ENCODE measurements at places on chromosomes 11 and 22. TPM values are rescaled to one million over a fixed set of nuclear protein-coding genes. Genes with fewer than 3 reads are reported as not detected.

The PARVB gene
- total RNA-seq, result 14.0 TPM

- H3K36me3 ChIP-seq, result no peaks in the 10 kb centered on the region
- H3K4me1 ChIP-seq, result no peaks in the 10 kb centered on the region
- no peaks in the 10 kb centered on the region for H3K27me3 ChIP-seq
- H3K27ac ChIP-seq, result no peak overlapping the region
- DNase-seq, result no peak
These were observed 64.7 kb upstream of the SLC22A12 start for GRCh38 chr11:64526346-64526745.

The CALCA gene
- total RNA-seq, result 14.3 TPM

The RTN4R gene
- 1.1 TPM for total RNA-seq

DNA sequence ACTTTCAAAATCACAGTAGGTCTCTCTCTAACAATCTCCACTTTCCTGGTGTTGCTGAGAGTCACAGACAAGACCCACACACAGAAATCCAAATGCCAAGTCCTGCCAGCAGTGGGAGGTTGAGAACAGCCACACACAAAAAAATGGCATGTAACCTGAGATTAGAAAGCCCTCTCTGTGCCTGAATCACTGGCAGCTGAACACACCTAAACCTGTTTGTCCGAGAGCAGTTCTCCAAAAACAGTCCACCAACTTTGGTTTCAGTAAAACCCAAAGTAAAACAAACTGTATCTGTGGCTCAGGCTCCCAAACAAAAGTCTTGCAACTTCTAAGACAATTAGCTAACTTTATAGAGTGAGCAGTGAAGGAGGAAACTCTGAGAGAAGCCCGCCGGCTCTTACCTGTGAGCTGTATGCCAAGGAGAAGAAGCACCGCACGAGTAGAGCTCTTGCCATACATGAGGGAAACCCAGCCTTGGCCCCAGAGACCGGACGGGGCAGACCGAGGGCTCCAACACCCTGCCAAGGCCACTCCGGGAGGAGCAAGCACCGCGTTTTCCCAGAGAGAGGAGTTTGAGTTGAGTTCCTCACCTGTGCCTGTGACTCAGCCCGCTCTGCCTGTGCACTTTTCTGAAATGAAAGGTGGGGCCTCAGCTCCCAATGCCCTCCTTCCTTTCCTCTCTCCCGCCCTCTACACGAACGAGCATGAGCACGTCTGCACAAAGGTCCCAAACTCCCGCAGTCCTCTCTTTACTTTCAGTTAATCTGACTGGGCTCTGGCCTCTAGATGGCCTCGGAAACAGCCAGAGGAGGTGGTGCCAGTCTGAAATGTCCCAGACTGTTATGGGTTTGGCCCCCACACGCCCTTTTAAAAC is at the start of gene MPZL2:
MPZL2 (minus strand) TSS at position 603 of the 874 bp plus-strand sequence; CDS start at position 459, 144 bp downstream.
- H3K4me3 ChIP-seq, result peak within 1 kb of the TSS; percentile 65
- H3K4me1 ChIP-seq, result peaks cover 12% of the 10 kb centered on the region
- DNase-seq, result peak; percentile 56
- peaks cover 15% of the 10 kb centered on the region for H3K36me3 ChIP-seq

GRCh38 chr11:121636081-121636799 is 183.5 kb upstream of the SORL1-AS1 start:
- no peak overlapping the region for H3K4me3 ChIP-seq
- peaks cover 23% of the 10 kb centered on the region for H3K36me3 ChIP-seq
- H3K27ac ChIP-seq, result no peak overlapping the region

DNA sequence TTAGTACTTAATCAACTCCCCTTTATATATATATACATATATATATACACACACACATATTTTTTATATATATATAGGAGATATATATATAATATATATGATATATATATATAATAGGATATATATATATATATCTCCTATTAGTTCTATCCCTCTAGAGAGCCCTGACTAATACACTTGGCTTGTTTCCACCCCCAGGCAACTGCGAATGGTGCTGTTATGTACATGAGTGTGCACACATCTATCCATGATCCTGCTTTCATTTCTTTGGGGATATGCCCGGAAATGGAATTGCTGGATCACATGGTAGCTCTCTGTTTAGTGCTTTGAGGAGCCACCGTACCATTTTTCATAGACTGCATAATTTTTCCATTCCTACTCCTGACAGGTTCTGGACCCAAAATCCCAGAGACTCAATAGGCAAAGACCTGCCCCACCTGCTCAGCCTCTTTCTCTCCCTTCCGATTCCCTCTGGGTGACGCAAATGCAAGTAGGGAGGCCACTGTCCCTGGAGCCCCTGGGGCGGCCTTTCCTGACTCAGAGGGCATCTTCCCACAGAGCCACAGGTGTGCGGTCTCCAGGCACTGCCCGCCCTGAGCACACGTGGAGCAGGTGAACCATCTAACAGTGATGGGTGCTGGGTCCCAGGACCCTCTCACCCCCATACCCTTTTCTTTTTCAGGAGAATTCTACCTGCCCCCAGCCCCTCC is 12.0 kb downstream of the FGF3 start:
- no peaks in the 10 kb centered on the region for H3K27me3 ChIP-seq
- no peak overlapping the region for H3K27ac ChIP-seq
- no peaks in the 10 kb centered on the region for H3K4me1 ChIP-seq
- no peak for DNase-seq
- no peaks in the 10 kb centered on the region for H3K36me3 ChIP-seq

GRCh38 chr11:87429996-87430395 is 392.3 kb downstream of the TMEM135 start:
- no peaks in the 10 kb centered on the region for H3K4me1 ChIP-seq
- H3K27ac ChIP-seq, result no peak overlapping the region
- no peaks in the 10 kb centered on the region for H3K27me3 ChIP-seq
- no peak overlapping the region for H3K4me3 ChIP-seq
- DNase-seq, result no peak

DNA sequence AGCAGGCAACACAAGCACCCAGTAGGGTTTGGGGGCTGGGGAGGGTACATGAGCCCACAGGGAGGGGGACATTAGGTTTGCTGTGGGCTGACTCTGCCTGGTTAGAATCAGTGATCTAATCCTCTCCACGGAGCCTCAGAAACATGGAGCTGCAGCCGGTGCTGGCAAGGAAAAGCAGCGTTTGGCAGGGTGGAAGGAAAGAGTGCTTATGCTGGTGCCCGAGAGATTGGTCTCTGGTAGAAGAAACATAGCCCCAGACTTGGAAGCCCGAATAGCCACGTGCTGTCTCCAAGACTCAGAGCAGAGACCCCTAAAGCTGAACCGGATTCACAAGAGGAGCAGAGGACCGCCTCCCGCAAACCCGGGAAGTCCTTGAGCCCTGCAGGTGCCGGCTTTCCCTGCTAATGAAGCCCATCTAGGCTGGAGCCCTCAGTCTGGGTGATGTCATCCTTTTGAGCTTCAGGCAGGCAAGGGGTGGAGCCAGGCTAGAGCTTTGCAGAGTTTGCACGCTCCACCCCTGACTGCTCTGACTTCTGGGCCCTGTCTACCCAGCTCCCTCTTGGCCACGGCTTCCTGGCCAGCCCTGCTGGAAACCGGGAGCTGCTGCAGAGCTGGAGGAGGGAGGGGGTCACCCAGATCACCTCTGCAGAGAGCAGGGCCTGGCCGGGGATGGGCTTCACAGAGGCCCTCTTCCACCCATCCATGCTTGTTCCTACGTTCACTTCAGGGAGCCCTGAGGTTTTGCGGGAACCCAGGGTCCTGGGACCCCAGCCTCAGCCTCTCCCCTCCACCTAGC is 35.0 kb upstream of the JAM3 start:
- peaks cover 5% of the 10 kb centered on the region for H3K4me1 ChIP-seq
- peak; percentile 41 for DNase-seq
- H3K36me3 ChIP-seq, result no peaks in the 10 kb centered on the region
- no peak overlapping the region for H3K27ac ChIP-seq
- no peaks in the 10 kb centered on the region for H3K27me3 ChIP-seq
- H3K4me3 ChIP-seq, result no peak overlapping the region

DNA sequence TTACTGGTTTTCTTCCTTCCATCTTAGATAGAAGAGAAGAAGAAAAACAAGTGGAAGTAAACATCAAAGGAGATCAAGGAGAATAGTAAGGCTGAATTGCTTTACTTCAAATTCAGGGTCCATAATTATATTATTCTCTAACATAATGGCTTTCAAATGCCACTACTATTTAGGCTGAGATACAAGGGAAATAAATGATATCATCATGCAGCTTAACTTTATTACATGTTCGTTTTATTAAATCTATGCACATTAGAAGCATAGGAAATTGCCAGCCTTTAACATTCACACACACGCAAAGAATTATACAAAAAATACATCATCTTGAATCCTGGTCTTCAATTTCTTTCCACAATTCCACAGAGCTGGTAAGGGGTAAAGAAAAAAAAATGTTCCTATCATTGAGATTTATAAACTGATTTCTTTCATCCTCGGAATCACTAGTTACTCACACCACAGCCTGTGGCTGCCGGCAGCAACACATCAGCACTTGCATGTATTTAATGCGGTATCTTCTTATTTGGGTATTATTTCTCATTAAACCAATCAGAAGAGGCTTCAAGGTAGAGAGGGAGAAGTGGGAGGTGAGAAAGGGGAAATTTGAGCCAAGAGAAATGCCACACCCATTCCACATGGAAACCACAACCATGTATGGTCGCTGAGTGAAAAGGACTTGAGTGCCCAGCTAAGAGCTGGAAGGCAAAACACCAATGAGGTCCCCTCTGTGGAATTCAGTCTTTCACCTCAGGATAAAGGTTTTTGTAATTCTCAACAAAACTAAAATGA is 26.3 kb downstream of the SYTL2 start:
- no peaks in the 10 kb centered on the region for H3K27me3 ChIP-seq
- no peak for DNase-seq
- no peak overlapping the region for H3K4me3 ChIP-seq
- no peaks in the 10 kb centered on the region for H3K4me1 ChIP-seq
- H3K36me3 ChIP-seq, result no peaks in the 10 kb centered on the region

The APOA4 gene
- total RNA-seq, result 171 TPM

The AGBL2 gene
- 3.0 TPM for total RNA-seq

The CHEK2 gene
- total RNA-seq, result 10.6 TPM

The ARHGAP32 gene
- total RNA-seq, result 2.4 TPM

GRCh38 chr11:74035264-74035663 is 26.4 kb upstream of the UCP3 start:
- H3K36me3 ChIP-seq, result peaks cover 29% of the 10 kb centered on the region
- H3K27me3 ChIP-seq, result no peaks in the 10 kb centered on the region

DNA sequence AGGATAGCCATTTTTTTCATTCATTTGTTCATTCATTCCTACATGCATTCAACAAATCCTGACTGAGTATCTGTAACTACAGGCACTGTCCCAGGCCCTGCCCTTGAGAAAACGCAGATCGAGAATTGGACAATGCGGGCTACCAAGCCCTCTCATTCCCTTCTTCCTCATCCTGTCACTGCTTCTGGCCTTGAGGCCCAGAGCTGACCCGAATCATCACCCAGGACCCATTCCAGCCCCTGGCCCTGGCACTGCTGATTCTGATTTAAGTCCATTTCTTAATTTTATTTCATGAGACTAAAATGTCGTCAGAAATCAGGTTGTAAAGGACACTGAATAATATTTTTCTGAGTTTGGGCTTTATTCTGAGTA is 24.3 kb downstream of the COMMD9 start:
- H3K4me3 ChIP-seq, result no peak overlapping the region
- H3K27me3 ChIP-seq, result no peaks in the 10 kb centered on the region
- no peak for DNase-seq
- peaks cover 26% of the 10 kb centered on the region for H3K4me1 ChIP-seq

The TRIM34 gene
- 2.8 TPM for total RNA-seq

The OR2AT4 gene
- not detected for total RNA-seq

GRCh38 chr11:26599425-26599824 is 27.4 kb upstream of the MUC15 start:
- no peaks in the 10 kb centered on the region for H3K36me3 ChIP-seq
- no peaks in the 10 kb centered on the region for H3K4me1 ChIP-seq
- no peak overlapping the region for H3K27ac ChIP-seq
- no peak for DNase-seq
- H3K27me3 ChIP-seq, result no peaks in the 10 kb centered on the region

DNA sequence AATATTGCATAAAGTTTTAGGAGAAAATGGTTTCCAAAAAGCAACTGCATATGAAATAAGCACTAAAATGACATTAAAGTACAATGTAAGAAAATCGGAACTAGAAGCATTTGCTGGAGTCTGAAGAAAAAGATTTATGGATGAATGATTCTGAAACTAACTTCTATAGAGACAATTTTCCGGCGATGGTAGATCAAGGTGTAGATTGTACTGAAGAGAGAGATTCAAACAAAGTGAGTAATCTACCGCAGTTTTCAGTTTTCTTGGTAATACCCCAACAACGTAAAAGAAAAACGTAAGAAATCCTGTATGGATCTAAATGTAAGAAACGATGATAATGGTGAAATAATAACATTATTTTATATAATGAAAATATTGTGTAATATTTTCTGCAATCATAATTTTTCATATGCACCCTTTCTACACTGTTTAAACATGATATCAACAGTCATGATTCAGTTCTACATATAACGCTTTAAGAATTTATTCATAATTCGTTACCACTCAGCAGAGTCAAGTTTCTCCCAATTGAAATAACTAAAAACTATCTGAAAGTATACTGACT is 1.8 kb upstream of the CDPF1 start:
- H3K27ac ChIP-seq, result no peak overlapping the region
- no peak overlapping the region for H3K4me3 ChIP-seq
- H3K36me3 ChIP-seq, result no peaks in the 10 kb centered on the region
- peaks cover 13% of the 10 kb centered on the region for H3K4me1 ChIP-seq
- DNase-seq, result no peak
- H3K27me3 ChIP-seq, result no peaks in the 10 kb centered on the region
